ENCODE measurements at places on chromosomes 2 and 18. TPM values are rescaled to one million over a fixed set of nuclear protein-coding genes. Genes with fewer than 3 reads are reported as not detected.

Gene LIPG
- total RNA-seq = 0.51 TPM

- H3K27me3 ChIP-seq = no peaks in the 10 kb centered on the region
- H3K4me1 ChIP-seq = peaks cover 6% of the 10 kb centered on the region
- H3K27ac ChIP-seq = no peak overlapping the region
Measured at GRCh38 chr2:33051586-33052360, 105.0 kb downstream of the LTBP1 start.

DNA sequence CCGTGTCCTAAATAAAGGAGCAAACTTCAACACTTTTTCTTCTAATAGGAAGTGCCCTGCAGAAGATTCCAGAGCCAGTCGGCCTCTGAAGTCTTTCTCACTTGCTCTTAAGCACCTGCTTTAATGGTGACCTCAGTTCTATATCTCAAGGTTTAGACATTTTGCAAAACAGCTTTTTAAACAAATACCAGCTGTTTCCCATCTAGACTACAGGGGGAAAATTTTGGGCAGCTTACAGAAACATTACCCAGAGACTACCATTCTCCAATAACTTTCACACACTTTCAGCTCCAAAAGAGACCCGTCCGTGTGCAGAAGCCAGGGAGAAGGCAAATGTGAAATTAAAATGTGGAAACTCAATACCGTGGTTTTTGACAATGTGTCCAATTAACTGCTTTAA is 285.3 kb upstream of the CCDC68 start:
- no peaks in the 10 kb centered on the region for H3K36me3 ChIP-seq
- H3K4me1 ChIP-seq = peaks cover 40% of the 10 kb centered on the region
- no peak for DNase-seq
- no peaks in the 10 kb centered on the region for H3K27me3 ChIP-seq
- H3K4me3 ChIP-seq = no peak overlapping the region
- H3K27ac ChIP-seq = peak overlapping the region; percentile 81

DNA sequence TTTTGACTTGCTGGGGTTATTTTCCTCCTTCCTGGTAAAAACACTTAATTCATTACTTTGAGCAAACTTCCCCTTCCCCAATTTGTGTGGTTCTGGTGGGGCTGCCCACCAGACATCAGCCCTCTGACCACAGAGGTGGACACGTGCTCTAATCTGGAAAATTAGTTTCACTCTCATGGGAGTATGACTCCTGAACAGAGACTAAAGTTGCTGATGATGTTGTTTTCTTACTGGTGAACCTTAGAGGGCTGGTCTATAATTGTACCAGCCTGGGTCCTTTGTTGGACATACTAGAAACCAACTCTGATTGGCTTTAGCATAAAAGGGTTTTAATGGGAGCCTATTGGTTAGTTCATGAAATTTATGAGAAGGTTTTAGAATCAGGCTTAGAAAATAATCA is 54.1 kb upstream of the ACYP2 start:
- H3K4me3 ChIP-seq = no peak overlapping the region
- no peaks in the 10 kb centered on the region for H3K36me3 ChIP-seq
- H3K4me1 ChIP-seq = no peaks in the 10 kb centered on the region
- H3K27me3 ChIP-seq = no peaks in the 10 kb centered on the region

Gene SERPINB8
- total RNA-seq = 3.4 TPM

Gene MAP2
- 6.5 TPM for total RNA-seq

DNA sequence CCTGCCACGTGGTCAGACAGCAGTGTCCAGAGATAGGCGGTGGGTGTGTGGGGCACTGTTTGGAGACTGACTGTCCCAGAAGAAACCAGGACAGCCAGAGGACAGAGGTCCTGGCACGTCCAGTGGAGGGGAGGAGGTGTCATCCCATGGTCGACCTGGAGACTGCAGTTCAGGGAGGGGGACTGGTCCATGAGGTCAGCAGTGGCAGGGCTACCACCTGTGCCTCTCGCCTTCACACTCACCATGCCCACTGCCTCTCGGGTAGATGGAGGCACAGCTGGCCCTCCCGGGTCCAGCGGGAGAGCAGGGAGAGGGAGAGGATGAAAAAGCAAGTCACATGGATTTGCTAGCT is 53.9 kb downstream of the INHBB start:
- no peak overlapping the region for H3K27ac ChIP-seq
- no peak overlapping the region for H3K4me3 ChIP-seq
- no peaks in the 10 kb centered on the region for H3K36me3 ChIP-seq
- no peaks in the 10 kb centered on the region for H3K27me3 ChIP-seq
- DNase-seq = no peak

Gene PCARE
- 2.2 TPM for total RNA-seq

GRCh38 chr2:31903109-31903780 is 107.6 kb downstream of the MEMO1 start:
- no peaks in the 10 kb centered on the region for H3K4me1 ChIP-seq
- no peak overlapping the region for H3K27ac ChIP-seq
- H3K36me3 ChIP-seq = peaks cover 19% of the 10 kb centered on the region
- H3K27me3 ChIP-seq = no peaks in the 10 kb centered on the region
- no peak overlapping the region for H3K4me3 ChIP-seq

Gene SPDYA
- total RNA-seq = 0.30 TPM
